ENCODE measurements at places on chromosomes 2 and 18.

DNA sequence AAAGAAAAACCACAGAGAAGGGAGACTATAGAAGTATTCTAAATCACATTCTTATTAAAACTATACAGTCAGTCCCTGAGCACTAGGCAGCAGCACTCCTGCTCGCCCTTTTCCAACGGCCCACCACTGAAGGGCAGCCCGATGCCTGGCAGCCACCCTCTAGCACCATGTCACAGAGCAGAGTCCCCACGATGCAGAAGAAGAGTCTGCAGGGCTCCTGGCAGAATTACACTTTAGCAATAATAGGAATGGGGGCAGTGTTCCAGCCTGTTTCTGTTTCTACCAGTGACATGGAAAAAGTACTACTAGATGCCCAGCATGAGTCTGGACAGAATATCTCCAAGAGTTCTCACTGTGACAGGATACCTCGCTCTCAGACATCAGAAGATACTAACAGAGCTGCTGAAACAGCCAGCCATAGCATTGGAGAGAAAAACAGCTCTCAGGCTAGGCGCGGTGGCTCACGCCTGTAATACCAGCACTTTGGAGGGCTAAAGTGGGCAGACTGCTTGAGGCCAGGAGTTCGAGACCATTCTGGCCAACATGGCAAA, 87.6 kb downstream of the C2orf74 start:
- DNase-seq, result no peak

DNA sequence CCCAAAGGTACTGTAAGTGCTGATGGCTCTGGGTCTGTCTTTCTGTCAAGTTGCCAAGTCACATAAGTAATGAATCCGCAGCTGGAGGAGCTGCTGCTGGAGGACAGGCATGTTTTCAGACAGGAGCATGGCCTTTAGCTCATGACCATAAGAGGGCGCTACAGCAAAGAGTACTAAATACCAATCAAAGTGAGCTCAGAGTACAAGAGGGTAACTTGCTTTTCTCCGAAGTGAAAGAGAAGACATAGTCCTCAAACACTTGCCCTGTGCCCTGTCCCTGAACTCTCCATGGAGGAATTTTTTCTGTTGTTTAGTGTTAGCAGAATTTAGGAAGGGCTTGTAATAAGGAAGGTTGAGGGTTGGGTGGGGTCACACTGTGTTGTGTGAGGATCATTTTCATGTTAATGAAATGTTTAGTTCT, 58.0 kb upstream of the EML6 start:
- DNase-seq, result peak; percentile 59

GRCh38 chr2:74197049-74197448, 1.4 kb upstream of the MTHFD2 start:
- DNase-seq, result no peak

DNA sequence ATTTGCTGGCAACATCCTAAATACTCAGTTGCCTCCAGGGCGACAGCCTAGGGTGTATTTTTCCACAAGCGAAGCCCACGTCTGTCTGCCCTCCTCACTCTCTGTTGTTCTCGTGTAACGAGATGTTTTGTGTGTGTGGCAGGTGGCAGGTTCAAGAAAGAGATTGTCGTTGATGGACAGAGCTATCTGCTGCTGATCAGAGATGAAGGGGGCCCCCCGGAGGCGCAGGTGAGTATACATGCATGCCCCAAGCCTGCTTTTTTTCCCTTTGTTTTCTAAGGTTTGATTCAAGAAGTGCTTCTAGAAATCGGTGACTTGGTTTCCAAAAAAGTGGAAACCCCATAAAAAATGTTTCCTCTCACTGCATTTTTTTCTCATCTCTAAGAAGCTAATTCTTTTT, 247.0 kb downstream of the AGAP1 start:
- DNase-seq, result no peak

DNA sequence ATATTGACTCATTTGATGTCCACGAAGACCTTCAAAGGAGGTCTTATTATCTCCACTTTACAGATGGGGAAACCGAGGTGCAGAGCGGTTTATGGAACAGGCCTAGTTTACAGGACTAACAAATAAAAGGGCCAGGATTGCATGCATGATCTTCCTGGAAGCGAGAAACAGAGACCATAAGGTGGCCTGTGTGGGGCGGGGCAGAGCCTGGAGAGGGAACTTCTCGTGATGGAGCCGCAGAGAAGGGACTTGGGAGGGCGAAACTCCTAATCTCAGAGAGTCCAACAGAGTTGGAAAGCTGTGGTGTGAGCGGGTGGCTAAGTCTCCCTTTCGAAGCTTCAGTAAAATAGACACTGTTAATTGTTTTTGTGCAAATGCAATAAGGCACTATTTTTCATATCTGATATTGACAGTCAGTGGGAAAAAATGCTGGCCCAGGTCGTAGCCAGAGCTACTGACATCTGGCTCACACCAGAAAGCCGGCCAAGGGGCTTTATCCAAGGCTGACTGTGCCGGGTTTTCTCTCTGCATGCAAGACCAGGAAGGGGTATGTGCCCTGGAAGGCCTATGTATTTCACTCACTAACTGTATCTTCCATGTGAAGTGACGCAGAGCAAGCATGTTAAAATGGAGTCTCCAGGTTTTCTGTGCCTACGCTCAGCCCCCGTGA, 4.5 kb downstream of the INPP5D start:
- DNase-seq, result no peak

DNA sequence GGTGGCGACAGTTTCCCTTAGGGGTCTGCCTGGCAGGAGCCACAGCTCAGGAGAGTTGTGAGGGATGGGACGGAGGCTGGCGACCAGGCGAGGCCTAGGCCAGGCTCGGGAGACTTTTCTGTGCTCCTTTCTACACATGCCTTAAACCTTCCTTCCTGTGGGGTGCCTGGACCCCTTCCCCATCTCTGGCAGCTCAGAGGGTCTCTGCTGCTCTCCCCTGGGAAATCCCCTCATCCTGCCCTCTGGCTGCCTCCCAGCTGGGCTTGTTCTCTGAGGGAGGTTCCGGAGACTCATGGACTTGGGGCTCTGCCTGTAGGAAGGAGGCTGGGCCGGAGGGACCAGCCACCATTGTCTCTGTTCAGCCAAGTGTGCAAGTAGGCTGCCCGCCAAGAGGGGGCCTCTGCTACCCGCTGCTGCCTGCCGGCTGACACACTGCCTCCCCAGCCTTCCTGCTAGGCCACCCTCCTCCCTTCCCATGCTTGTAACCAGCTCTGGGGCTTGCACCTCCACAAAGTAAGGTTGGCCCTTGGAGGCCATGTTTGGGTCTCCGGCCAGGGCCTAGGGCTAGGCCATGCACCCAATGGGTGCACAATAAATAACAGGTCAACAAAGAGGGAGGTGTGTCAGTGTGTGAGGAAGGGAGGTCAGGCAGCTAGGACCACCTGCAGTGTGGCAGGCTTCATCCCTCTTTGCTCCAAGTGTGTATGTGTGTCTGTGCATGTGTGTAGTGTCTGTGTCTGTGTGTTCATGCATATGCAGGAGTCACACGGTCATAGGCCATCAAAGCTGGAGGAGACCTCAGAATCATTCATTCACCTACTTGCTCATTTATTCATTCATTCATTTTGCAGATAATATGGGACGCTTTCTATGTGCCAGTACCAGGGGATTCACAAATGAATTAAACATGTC, 28.8 kb downstream of the PSD4 start:
- no peak for DNase-seq

- DNase-seq, result no peak
Measured at GRCh38 chr2:98087447-98088020, 567 bp downstream of the VWA3B start.
